ENCODE measurements at places on chromosomes 7 and 10.

DNA sequence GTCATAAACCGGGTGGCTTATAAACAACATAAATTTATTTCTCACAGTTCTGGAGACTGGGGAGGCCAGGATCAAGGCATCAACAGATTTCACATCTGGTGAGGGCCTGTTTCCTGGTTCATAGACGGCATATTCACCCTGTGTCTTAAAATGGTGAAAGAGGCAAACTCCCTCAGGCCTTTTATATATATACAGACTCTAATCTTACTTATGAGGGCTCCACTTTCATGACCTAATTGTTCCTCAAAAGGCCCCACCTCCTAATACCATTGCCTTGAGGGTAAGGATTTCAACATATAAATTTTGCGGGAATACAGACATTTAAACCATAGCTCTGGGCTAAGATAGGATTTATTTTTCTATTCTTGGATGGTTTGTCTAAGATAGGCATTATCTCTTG, 187.2 kb downstream of the PPP1R3A start:
- DNase-seq: no peak

- DNase-seq: peak; percentile 18
Observed at GRCh38 chr10:78852466-78853240, 216.1 kb upstream of the ZMIZ1 start.

- no peak for DNase-seq
Observed at GRCh38 chr7:102828286-102828685, 79.5 kb downstream of the FAM185A start.

DNA sequence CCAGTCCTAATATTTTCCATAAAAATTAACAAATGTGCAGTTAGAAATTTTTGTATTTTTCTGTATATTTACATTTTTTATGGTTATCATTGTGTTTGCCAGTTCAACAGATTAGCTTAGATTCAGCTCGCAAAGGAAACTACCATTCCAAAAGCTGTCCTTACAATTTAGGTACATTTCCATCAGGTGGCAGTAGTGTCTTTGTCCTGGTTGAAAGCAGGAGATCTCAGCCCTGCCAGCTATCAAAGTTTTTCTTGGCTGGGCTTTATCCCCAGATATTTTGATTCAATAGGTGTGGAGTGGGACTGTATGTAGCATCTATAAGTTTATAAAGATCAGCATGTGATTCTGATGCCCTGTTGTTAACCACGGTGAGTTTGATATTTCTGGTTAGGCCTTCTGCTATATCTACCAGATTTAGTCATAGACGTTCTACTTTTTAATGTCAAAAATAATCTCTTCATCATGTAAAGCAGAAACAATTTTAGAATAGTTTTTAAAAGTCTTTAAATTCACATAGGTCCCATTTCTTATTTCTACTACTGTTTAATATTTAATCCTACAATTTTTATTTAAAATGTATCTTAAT, 15.5 kb upstream of the ICA1 start:
- peak; percentile 86 for DNase-seq

DNA sequence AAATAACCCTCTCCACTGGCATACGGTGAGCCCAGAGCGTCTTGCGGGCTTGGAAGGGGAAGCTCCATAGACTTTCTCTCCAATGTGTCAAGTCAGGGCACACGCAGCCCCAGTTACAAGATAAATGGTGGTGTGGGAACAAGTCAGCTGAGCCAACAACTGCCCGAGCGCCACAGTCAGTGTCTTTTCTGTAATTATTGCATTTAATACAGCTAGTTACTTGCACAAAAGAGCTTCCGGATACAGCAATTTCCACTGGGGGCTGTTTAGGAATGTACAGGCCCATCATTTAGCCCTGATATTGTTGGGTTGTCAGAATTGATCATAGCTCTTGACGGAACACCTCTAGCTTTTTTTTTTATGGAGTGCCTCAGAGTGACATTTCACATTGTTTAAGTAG, 193.5 kb upstream of the SP8 start:
- peak; percentile 3 for DNase-seq

- no peak for DNase-seq
Observed at GRCh38 chr10:30724296-30724695, 94.7 kb upstream of the LYZL2 start.
